ENCODE measurements at places on chromosomes 13 and 19.

- no peak for DNase-seq
Observed at GRCh38 chr19:16428372-16429036, 43.3 kb downstream of the EPS15L1 start.

DNA sequence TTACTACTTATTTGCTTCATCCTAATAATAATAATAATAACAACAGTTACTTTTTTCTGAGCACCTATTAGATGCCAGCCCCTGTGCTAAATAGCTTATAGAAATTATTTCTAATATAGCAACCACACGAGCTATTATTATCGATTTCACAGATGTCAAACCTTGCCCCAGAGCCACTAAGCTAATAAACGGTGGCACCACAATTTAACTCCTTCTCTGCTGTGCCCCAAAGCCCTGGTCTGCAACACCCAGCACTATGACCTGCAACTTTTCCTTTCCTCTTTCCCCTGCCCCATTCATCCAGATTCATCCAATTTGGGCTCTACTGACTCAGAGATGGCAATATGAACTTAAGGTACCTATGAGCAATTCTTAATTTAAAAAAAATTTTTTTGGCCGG, 6.4 kb downstream of the RFX2 start:
- DNase-seq = no peak

GRCh38 chr19:50324331-50324730, 4.8 kb downstream of the KCNC3 start:
- DNase-seq = no peak

GRCh38 chr19:16148443-16149229, 5.2 kb downstream of the HSH2D start:
- no peak for DNase-seq

- no peak for DNase-seq
Observed at GRCh38 chr19:48745208-48745995, 1.3 kb downstream of the IZUMO1 start.

DNA sequence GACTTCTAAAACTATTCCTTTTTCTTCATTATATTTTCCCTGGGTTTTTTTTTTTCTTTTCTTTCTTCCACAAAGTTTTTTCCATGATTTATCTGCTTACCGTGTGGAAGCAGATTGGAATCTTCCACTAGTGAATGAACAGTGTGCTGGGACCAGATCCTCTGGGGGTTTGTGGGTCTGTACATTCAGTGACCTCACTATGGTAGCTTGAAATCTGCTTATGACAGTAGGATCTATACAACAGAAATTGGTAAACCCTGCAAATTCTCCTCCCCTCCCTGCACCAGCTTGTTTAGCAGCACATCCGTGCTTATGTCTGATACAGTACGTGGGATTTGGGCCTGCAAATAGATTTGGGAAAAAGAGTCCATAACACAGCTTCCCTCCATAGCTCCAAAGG, 26.0 kb upstream of the MAB21L1 start:
- DNase-seq = no peak

DNA sequence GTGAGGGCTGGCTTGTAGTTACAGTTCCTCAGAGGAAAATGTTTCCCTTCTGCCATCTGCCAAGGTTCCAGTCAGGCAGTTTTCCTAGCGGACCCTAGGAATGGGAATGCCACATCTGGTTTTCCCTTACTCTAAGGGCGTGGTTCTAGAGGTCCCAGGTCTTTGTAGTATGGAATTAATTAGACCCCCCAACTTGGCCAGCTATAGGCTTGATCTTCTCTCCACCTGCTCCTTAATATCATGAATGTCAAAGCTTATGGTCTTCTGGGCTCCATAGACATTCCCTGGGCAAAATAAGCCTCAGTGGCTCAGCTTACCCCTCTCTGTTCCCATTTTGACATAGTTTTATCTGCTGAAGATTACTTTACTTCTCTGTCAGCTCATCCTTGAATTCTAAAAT, 70.0 kb downstream of the ZNF568 start:
- no peak for DNase-seq

DNA sequence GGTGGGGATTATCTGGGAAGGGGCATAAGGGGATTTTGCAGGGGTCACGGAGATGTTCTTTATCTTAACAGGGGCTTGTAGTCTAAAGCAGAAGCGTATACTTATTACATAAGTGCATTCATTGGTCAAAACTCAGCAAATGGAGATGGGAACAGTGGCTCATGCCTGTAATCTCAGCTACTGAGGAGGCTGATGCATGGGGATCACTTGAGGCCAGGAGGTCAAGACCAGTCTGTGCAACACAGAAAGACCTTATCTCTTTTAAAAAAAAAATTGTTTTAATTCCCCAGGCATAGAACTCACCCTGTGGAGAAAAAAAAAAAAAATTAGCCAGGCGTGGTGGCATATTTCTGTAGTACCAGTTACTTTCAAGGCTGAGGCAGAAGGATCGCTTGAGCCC, 18.9 kb downstream of the FAM187B start:
- DNase-seq = no peak

- DNase-seq = no peak
Observed at GRCh38 chr19:3154957-3155736, 19.3 kb downstream of the GNA15 start.

- no peak for DNase-seq
Observed at GRCh38 chr13:50843257-50844083, at the start of gene DLEU7. DLEU7 (minus strand) TSS chr13:50843692; CDS start chr13:50843646, 46 bp downstream.

DNA sequence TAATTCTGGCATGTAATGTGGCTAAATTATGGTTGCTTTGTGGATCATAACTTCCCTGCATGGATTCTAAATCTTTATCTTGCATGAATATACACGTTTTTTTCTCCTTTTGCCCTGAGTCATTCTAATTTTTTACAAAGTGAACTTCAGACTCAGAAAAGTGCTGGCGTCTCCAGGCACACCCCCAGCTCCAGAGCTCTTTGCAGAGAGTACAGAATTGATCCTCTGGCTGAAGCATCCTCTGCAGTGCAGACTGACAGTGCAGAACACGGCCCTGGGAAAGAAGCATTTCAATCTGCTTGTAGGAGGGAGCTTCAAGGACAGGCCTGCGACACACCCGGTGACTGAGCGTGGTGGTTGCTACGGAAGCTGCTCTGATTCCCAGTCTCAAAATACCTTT, 228.1 kb downstream of the FGF9 start:
- no peak for DNase-seq

DNA sequence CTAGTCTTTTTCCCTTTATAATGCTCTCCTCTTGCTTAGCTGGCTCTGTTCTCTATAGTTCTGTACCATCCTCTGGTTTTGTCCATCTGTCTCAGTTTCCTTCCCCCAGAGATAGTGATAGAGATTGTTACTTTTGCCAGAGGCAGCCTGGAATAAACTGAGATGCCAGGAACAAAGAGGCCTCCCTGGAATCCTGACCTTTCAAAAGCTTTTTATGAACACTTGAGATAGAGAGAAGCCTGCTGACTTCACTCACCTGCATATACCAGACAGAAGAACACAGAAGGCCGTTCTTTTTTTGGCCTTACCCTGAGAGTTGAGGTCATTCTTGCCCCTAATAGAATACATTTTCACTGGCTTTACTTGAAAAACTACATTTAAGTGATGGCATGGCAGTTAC, 150.2 kb downstream of the LHFPL6 start:
- no peak for DNase-seq

- DNase-seq = no peak
Observed at GRCh38 chr19:40466219-40466984, 399 bp upstream of the SPTBN4 start.

DNA sequence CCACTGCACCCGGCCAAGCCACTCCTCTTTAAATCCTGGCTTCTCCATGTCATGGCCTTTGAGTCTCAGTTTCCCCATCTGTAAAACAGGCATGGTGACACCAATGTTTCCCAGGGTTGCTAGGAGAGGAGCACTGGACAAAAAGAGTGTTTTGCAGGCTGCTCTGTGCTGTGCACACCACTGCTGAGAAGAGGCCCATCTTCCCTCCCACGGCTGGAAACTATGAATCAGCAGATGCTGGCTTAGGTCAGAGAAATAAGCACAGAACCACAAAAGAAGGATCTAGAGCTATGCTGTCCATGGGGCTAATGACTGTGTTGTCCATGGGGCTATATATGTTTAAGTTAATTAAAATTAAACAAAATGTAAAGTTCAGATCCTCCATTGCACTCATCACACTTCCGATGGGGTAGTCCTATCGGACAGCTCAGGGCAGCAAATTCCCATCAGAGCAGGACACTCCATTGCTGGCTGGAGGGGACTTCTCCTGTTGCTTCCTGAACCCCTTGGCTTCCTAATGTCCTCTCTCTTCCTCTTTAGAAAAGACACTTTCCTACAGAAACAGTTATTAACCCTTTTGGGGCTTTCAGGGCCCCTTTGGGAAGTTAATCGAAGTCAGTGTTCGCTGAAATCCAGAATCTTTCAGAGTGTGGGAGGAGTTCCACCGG, 37.1 kb downstream of the TSHZ3 start:
- DNase-seq = no peak

DNA sequence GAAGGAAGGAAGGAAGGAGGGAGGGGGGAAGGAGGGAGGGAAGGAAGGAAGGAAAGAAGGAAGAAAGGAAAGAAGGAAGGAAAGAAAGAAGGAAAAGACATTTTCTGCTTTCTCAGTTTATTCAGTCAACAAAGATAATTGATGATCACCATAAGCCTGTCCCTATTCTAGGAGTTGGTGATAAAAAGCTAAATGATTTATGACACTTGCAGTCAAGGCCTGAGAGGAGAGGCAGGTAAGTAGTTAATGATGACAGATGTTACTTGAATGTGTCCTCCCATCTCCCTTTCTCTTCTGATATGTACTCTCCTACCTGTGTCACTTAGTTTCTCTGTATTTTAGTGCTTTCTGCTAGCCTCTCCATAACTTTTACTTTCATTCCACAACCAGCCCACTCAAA, 141.3 kb downstream of the SLITRK6 start:
- DNase-seq = no peak

DNA sequence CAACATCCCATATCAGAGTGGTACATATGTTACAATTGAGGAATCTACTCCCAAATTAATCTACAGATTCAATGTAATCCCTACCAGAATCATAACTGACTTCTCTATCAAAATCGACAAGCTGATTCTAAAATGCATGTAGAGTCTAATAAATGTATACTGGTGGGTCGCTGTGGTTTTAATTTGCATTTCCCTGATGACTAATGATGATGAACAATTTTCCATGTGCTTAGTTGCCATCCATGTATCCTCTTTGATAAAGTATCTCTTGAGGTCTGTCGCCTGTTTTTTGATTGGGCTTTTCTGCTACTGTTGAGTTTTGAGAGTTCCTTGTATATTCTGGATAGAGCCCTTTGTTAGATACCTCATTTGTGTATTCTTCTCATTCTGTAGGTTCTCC, 43.8 kb downstream of the KLF12 start:
- no peak for DNase-seq

DNA sequence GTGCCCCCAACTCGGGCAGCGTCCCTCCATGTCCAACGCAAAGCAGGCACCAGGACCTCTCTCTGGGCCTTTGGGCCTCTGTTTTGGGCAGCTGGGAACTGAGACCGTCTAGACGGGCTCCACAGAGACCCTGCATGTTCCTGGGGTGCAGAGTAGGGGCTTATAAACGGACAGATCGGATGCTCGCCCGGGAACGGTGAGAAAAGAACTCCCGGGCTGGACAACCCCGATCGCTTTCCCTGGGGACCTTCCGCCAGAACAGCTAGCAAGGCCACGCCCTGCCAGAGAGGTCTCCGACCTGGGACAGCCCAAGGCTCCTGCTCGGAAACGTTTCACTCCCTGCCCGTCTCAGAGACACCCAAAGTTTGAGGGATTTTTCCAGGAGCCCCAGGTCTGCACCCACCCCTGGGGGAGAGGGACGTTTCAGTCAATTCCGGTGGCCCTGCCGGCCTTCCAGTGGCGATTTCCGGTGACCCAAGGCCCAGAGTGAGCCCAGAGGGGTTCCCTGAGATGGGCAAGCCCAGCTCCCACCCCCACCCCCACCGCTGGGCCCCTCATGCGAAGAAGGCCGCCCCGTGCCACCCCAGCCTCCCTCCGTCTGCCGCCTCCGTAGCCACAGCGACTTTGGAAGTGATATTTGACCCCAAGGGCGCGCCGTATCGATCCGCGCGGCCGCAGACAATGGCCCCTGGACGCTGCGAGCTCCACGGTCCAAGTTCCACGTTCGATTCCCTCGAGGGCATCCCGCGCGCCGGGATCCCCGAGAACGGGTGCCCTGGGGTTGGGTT, 1.7 kb downstream of the NR2F6 start:
- DNase-seq = no peak

DNA sequence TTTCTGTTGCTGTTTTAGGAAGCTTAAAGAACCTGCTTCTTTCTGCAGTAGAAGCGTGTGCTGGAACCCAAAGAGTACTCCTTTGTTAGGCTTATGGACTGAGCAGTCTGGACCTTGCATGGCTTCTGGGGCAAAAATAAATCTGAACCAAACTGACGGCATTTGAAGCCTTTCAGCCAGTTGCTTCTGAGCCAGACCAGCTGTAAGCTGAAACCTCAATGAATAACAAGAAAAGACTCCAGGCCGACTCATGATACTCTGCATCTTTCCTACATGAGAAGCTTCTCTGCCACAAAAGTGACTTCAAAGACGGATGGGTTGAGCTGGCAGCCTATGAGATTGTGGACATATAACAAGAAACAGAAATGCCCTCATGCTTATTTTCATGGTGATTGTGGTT, 103.1 kb downstream of the TNFRSF19 start:
- DNase-seq = no peak

- no peak for DNase-seq
Observed at GRCh38 chr19:11674067-11674492, 64.7 kb downstream of the ZNF823 start.

DNA sequence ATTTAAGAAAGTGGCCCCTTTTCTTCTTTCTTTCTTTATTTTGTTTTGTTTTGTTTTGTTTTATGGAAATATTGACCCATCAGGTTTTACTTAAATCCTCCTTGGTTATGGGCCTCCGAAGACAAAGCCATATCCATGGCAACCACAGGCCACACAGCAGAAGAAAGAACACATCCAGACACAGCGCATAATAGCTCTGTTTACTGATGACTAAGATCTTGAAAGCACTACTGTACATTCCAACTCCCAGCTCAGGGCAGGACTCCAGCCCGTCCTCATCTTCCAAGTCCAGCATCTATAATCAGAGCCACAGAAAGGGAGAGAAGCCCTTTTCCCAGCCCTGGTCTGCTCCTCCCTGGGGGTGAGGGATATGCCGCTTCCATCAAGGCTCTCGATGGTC, 84.3 kb downstream of the NUFIP1 start:
- DNase-seq = no peak

- DNase-seq = no peak
Observed at GRCh38 chr13:34346626-34347025, 528.7 kb downstream of the RFC3 start.

- DNase-seq = no peak
Observed at GRCh38 chr19:18736415-18737336, 53.2 kb downstream of the CRTC1 start.

- DNase-seq = no peak
Observed at GRCh38 chr19:47686679-47687450, 26.4 kb upstream of the EHD2 start.

GRCh38 chr13:23445794-23446193, 12.3 kb upstream of the SACS start:
- DNase-seq = no peak

Measured in NCI-H187 treated with DMSO at 0.1 percent for 48 hours (cell line).